HCT116 (cell line): ENCODE measurements at places on chromosomes 7 and 10. TPM values are rescaled to one million over a fixed set of nuclear protein-coding genes. Genes with fewer than 3 reads are reported as not detected.

GRCh38 chr7:21984042-21984441, 38.3 kb upstream of the CDCA7L start:
- no peak for DNase-seq

DNA sequence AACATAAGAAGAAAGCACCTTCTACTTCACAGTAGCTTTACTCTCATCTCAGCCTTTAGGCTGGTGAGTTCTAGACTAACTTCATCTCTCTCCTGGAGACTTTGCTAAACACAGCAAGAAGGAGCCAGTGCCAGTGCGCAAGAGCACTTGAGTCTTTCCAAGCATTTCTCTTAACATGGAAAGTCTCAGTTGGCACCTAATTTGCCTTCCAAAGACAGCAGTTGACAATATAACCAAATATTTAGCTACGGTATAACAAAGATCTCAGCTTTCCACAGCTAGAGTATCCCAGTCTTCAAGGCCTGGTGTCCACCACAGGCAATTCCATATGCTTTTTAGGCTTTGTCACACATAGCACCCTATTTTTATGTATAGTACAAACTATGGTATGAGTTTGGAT, 1204.9 kb downstream of the CNTNAP2 start:
- no peak for DNase-seq

GRCh38 chr10:132753596-132753995, 32.4 kb downstream of the NKX6-2 start:
- DNase-seq, result no peak

- DNase-seq, result no peak
These were observed 7.2 kb upstream of the CHCHD1 start for GRCh38 chr10:73774637-73775036.

GRCh38 chr10:102163342-102163989, 11.3 kb downstream of the NOLC1 start:
- no peak for DNase-seq

DNA sequence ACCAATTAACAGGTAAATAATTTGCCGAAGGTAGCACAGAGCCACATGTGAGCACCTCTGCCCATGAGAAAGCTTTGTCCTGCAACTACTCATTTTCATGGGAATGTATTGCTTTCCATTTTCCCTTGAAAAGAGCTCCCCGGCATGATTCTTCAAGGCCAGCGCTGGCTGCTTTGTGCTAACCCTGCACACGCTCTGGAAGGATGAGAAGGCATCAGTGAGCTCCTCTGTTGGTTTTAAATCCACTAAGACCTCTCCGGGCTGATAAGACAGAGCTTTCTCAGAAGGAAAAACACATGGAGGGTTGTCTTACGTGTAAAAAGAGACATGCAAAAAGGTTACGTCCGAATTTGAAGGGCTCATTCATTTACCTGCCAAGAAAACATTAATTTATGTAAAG, 553.9 kb upstream of the MKI67 start:
- DNase-seq, result no peak

DNA sequence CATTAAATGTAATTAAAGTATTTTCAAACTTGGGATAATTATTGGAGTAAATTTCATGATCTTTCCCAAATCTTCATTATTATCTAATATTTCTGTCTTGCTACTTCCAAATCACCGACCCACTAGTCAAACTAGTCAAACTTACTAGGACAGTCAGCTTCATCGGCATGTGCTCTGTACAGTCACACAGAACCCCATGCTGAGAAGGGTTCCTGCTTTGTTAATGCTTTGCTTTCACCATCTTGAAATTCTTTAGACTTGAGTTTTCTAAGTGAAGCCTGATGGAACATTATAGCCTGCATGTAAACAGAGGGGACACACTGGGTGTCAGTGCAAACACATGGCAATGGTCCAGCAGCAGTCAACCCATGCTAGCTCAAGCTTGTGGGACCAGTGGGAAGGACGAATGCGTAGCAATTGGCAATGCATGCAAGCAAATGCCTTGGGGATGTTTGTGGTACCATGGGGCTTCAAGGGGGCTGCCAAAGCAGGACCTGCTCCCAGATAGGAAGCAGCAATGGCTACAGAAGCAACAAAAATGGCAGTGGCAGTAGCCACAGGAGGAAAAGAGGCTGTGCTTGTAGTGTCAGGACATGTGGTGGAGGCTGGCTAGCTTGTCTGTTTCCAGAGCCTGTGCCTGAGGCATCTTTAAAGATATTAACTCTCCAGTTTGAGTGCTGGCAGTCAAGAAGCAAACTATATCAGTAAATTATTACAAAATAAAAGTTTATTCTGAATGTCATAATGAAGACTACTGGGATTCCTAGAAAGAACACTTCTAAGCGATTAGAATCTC, 441.1 kb upstream of the SEMA3D start:
- DNase-seq, result no peak

GRCh38 chr7:20545016-20545415, 70.5 kb upstream of the ABCB5 start:
- DNase-seq, result no peak

DNA sequence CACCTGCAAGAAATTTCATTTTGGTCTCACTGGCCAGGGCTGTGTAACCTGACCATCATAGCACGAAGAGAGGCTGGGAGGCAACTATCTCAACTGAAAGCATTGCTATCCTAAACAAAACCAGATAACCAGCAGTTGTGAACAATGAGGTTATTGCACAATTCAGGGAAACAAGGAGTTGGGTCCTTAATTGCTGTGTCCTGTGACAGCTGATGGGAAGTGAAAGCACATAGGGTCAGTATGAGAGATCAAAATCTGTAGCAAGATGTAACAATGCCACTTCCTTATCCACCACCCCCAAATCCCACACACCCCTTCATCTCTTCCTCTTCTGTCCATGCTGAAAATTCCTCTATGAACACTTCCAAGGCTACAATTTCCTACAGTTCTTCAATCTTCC, 80.2 kb downstream of the HTR7 start:
- no peak for DNase-seq

DNA sequence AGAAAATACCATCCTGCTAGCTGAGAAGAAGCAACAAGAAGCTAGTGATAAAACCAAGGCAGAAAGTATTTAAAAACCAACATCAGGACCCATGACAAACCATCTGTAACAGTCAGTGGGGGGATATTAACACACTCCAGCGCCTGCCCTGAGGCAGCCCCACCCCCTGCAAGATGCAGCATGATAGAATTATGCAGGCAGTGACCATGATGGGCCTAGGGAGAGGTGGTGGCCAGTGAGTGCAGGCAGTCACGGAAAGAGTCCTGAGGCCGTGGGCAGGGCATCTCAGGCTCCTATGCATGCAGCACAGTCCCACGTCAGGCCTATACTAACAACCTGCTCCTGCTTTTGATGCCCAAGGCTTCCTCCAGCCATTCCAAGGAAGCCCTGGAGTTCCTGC, 686.9 kb downstream of the GRID1 start:
- DNase-seq, result no peak

- no peak for DNase-seq
These were observed 183.7 kb upstream of the KLF6 start for GRCh38 chr10:3968727-3969126.

GRCh38 chr7:17781491-17782215, 158.6 kb downstream of the SNX13 start:
- peak; percentile 12 for DNase-seq

DNA sequence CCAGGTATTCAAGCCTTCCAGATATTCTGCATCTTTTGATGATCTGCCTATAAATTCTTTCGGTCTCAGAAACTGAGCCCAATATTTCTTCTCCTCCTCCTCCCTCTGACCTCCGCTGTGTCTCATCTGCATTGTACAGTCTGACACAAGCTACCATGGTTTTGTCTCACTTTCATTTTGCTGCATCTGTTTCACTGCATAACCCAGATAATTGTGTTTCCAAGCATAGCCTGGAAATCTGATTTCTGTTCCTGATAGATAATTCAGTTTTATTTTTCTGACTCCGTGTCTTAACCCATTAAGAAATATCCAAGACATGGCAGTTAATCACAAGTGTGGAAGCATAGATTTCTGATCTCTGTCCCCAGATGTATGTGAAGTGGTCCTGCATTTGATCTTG, 374.2 kb upstream of the SEMA3A start:
- no peak for DNase-seq

- no peak for DNase-seq
These were observed 72.5 kb downstream of the PRTFDC1 start for GRCh38 chr10:24879861-24880260.

DNA sequence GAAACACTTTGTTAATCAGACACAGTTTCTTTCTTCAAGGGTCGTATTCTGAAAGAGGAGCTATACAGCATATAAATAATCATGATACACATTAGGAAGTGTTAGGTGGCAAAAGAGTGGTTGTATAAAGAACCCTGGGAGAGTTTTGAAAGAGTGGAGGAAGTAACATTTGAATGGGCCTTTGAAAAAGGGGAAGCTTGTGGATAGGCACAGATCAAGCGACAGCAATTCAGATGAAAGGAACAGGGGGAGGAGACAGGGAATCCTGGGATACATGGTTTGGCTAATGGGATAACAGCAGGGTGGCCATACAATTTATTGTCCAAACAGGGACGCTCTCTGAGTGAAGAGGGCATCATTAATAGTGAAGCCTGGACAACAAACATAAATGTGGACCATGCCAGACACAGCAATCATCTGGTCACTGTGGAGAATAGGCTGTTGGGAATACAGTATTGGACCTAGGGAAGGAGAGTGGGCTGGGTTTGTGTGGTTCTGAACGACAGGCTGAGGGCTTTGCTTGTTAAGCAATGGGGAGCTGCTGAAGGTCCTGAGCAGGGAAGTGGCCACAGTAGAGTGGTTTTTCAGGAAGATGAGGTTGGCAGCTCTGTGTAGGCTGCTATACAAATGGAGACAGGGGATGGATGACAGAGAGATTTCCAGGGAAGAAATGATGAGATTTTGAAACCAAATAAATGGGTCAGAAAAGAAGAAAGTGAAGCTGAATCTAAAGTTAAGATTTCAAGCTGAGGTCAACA, 75.9 kb downstream of the ICA1 start:
- no peak for DNase-seq

DNA sequence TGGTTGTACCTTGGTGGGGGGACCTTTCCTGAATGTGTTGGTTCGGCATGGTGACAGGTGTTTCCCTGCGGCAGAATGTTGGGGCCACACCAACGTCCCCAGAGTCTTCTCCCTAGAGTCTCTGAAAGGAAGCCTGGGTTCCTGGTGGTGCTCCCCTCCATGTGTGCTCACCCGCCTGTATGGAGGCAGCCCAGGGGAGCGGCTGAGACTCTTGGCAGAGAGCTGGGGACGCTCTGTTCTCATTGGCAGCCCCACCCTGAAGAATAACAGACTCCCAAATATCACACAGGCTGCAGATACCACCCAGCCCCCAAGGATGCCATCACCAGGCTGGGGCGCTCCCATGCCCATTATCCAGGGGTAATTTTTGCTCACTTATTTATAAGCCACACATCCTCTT, 34.8 kb downstream of the CHST12 start:
- DNase-seq, result no peak

- no peak for DNase-seq
These were observed at the start of gene TMEM26 for GRCh38 chr10:61452655-61453641. TMEM26 (minus strand) TSS chr10:61453381; CDS start chr10:61453081, 300 bp downstream.

DNA sequence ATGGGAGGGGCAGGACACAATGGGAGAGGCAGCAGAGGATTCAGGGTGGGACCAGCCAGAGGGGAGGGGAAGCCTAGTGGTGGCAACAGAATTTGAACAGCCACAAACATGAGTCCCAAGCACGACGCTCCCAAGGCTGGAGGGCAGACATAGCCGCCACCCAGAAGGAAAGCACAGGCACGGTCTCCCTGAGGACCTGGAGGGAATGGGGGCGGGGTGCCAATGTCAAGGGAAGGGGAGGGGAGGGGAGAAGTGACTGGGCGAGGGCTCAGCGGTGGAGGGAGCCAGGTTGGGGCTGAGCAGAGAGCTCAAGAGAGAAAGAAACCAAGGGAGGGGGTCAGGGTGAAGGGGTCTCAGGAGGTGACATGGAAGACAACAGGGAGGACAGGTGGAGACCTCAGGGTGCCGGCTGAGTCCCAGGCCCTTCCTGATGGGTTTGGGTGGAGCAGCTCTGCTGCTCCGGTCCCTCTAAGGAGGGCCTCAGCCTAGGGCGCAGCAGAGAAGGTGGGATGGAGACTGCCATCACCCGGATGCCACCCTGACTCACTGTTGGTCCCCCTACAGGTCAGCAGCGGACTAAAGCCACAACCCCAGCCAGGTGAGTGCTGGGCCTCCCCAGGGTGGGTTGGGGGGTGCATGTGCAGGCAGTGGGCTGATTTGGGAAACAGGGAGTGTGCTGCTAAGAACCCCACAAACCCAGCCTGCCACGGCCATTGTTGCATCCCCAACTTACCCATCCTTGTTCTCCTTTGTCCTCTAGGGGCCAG, 24.2 kb downstream of the PILRA start:
- DNase-seq, result no peak

- DNase-seq, result peak; percentile 39
These were observed 47.3 kb upstream of the INSYN2A start for GRCh38 chr10:127243490-127244272.

DNA sequence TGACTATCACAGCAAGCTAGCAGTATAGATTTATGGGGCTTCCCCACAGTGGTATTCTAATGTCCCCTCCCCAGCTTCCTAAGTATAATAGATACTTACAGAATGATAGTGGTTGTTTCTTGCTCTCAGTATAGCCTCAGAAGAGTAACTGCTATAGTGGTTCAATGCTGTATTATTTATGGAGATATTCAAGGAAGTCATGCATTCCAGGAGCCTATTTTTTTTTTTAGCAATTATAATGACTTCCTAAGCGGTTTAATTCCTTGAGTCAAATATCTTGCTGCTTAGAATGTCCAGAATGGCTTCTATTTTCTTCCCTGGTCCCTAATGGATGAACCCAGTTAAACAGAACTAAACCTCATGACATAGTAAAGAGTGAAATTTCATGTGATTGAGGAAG, 451.5 kb upstream of the SEMA3D start:
- DNase-seq, result no peak

DNA sequence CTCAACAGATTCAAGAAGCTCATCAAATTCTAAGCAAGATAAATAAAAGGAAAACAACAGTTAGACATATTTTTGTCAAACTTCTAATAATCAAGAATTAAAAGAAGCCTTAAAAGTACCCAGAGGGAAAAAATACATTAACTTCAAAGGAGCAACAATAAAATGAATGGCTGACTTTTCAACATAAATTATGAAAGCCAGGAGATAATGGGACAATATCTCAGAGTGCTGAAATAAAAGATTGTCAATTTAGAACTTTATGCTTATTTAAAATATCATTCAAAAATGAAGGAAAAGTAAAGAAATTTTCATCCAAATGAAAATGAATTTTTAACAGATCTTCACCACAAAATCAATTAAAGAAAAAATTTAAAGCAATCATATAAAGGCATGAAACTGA, 108.5 kb upstream of the IL6 start:
- DNase-seq, result no peak

The CCDC172 gene
- total RNA-seq, result not detected

The ADAM8 gene
- total RNA-seq, result 4.1 TPM

The HTRA1 gene
- 0.39 TPM for total RNA-seq

The CCZ1 gene
- 115 TPM for total RNA-seq

The NAT16 gene
- 2.0 TPM for total RNA-seq

The TMEM130 gene
- not detected for total RNA-seq

The TLX1 gene
- not detected for total RNA-seq

The PRR15 gene
- total RNA-seq, result 2.9 TPM

The GARIN1A gene
- 0.49 TPM for total RNA-seq

The TEX47 gene
- total RNA-seq, result not detected

The ADCYAP1R1 gene
- 0.12 TPM for total RNA-seq
